ENCODE measurements at places on chromosomes 7 and 10. TPM values are rescaled to one million over a fixed set of nuclear protein-coding genes. Genes with fewer than 3 reads are reported as not detected.

DNA sequence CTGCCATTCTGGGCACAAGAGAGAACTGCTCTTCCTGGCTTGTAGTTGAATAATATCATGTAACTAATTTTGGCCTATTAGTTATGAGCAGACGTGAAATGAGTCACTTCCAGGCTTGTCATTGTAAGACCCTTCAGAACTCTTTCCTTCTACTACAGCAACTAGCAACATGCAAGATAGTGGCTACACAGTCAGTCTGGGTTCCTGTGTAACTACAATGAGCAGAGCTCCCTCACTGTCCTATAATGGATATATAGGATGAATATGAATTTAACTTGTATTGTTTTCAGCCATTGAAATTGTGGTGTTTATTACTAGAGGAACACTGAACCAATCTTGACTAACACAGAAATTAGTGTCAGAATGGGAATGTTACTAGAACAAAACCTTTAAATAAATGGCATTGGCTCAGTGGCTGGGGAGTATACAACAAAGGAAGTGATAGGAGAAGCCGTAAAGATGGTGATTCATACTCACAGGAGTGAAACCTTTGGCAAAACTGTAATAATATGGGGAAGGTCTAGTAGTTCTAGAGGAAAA lies 2.9 kb upstream of the MTPN start:
- no peak for DNase-seq

GRCh38 chr7:147062897-147063296 lies 946.3 kb downstream of the CNTNAP2 start:
- DNase-seq, result no peak

GRCh38 chr7:85039196-85039923 lies 147.5 kb downstream of the SEMA3D start:
- no peak for DNase-seq

ANKRD1 gene
- not detected for total RNA-seq

DNA sequence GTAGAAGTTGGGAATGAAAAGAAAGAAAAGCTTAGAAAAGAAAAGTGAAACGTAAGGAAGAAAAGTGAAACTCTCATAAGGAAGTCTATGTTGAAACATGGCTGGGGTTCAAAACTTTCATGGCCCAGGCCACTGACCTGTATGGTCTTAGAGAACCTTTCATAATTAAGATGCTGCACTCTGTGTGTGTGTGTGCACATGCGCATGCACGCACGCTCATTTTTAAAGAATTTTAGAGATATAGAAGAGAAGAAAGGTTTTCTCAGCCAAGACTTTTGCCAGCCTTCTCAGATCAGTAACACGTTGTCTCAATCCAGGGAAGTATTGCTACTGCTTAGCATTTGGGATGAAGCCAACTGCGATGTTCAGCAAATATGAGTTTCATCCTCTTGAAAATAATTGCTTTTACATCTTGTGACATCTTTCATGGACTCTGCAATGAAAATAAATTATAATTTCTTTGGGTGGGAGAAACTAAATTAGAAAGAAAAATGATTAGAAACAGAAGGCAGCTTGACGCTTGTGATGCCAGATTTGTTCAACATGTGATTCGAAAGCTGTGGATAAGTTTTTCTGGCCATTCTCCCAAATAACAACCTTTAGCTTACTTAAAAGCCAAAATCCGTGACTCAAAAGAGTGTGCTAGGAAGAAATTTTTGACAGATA lies 16.2 kb upstream of the SLC26A4 start:
- no peak for DNase-seq

- no peak for DNase-seq
These were observed 99.0 kb upstream of the SAMD8 start for GRCh38 chr10:75012471-75012870.

DNA sequence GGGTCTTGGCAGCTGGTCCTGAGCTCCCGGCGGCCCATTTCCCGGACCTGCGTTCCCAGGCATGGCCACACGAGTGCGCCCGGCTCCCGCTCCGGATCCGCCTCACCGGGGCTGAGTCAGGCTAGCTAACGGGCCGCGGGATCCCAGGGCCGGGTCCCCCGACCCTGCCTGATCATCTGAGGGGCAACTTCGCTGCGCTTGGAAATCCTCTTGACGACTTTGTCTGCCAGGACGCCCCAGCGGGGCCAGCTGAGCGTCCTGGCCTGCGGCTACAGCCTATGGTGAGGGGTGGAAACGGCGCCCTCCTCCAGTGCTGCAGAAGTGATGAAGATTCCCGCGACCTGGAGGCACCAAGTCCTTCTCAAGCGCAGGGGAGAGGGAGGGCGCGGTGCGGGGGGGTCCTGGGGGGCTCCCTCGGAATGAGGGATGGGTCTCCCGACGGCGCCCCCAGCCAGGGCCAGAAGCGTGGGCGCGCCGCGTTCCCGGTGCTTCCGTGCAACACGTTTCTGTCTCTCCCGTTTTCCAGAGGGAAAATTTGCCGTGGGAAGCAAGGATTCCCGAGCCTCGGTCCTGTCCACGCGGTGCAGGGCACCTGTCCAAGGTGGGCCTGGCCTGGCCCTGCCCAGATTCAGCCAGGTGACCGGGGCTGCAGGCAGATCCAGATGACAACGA lies 212.4 kb downstream of the CCSER2 start:
- peak; percentile 54 for DNase-seq

TMEM213 gene
- total RNA-seq, result not detected

- DNase-seq, result no peak
These were observed 91.2 kb upstream of the PLPP4 start for GRCh38 chr10:120365872-120366271.

GRCh38 chr7:151437159-151437553 lies 2.8 kb downstream of the CRYGN start:
- DNase-seq, result no peak

- DNase-seq, result no peak
These were observed 96.4 kb downstream of the CREM start for GRCh38 chr10:35223016-35223415.

- no peak for DNase-seq
These were observed 37.5 kb downstream of the AGAP4 start for GRCh38 chr10:45809837-45810236.

IRF5 gene
- total RNA-seq, result 13.0 TPM

MYOF gene
- total RNA-seq, result 2.0 TPM

DNA sequence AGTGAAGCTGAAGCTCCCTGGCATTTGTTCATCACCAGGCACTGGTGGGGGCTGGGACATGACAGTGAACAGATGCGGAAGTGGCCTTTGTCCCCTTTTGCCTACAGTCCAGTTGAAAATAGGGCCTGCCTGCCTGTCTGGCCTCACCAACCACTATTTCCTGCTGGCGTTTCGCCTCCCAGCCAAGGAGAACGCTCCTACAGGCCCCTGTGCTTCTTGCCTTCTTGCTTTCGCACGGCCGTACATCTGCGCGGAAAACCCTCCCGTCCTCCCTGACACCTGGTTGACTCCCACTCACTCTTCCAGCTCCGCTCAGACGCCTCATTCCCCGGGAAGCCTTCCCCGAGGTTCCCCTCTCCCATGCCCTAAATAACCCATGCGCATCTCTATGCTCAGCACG lies 317.3 kb downstream of the PRPF18 start:
- no peak for DNase-seq

- no peak for DNase-seq
These were observed 198.4 kb downstream of the CNTNAP2 start for GRCh38 chr7:146314962-146315361.

DNA sequence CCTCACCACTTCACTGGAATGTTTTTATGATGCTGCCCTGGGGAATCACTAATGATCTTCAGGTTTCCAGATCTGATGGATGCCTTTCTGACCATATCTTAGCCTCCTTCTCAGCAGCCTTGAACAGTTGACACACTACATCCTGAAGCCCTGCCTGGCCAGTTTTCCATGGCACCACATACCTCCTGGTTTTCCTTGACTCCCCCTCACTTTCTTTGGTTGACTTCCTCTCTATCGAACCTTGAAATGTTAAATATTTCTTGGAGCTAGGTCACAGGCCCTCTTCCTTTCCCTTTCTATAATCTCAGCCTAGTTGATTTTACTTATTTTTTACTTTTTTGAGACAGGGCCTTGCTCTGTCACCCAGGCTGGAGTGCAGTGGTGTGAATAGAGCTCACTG lies 108.8 kb upstream of the CDK1 start:
- no peak for DNase-seq

GRCh38 chr7:4612939-4613841 lies 68.9 kb upstream of the FOXK1 start:
- no peak for DNase-seq

DNA sequence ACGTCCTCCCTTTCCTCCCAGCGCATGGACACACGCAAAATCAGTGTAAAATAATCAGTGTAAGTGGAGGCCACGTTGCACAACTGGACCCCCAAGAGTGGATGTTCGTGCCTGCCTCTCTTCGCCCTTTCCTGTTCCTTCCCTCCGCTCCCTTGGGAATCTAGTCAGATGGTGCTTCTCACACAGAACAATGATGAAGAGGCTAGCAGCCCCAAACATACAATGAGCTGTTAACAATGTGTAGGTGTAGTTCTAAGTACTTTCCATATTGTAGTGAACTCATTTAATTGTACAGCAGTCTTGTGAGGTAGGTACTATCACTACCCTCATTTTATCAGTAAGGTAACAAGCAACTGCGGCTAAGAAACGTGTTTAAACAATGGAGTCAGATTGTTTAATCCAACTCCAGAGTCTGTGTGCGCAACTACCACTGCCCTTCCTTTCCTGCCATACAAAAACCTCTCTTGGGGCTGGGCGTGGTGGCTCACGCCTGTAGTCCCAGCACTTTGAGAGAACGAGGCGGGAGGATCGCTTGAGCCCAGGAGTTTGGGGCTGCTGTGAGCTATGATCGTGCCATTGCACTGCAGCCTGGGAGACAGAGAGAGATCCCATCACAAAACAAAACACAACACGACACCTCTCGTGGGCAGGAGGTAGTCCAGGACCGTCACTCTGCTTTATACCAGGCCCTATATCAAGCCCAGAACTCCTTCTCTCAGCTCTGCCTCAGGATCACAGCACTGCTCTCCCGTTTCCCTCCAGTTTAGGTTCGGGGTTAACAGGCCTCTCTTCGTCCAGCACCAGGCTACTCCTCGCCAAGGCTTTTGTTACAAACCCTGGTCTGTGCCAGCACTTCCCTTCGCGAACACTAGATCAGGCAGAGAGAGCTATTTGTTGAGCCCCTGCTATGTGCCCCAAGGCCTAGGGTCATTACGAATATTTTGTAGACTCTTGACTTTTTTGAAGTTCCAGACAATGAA lies 1.1 kb downstream of the FKBP9 start:
- no peak for DNase-seq

- DNase-seq, result no peak
These were observed 90.5 kb downstream of the TWIST1 start for GRCh38 chr7:19026888-19027287.

DNA sequence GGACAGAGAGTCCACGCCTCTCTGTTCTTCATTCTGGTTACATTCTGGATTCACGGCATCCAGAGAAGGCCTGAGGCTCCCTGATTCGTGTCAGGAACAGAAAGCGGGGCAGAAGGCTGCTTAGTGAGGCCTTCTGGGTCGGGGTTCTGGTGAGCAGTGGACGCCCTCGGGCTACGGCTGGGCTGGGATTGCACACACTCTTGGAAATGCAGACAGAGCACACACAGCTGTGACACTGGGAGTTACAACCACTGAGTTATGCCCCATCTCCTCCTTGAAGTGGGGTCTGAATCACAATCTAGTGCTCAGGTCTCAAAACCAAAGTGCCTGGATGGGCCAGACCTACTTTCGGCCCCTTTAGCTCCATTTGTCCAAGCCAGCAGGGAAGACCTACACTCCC lies 156.9 kb upstream of the GDF10 start:
- no peak for DNase-seq

DNA sequence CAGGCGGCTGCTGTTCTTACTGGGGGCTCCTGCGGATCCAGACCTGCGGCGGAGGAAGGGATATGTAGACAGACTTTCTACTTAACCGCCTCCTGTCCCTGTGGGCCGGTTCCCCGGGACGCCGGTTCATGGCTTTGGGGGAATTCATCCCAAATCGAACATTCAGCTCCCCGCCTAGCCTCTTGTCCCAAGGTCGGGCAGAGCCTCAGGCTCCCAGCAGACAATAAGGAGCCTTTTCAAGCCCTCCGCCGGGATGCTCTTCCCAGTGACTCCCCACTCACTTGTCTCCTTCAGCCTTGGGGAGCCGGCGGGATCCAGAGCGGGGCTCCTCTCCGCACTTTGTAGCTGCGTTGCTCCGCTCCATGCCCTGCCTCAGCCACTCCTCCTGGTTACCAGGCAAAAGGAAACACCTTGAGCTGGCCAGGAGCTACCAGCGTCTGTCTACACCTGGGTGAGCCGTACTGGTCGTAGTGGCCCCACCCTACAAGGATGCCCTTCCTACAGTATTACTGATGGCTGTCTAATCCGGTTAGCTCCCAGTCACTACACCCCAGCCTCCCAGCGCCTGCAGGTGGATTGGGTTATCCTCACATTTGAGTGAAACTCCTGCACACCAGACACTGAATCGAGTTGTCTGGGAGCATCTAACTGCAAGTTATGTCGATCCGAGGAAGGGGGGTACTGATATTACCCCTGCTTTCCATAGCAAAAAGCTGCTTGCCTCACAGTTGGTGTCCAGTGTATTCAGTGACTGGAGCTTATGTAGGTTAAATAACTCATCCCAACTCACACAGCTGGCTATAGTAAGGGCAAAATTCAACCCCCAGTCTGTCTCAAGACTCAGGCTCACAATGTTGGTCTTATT lies at the start of gene C10orf95:
Gene C10orf95 (minus strand): TSS at position 439 of the 865 bp plus-strand sequence. CDS start 450 bp downstream, outside the sequence.
- no peak for DNase-seq

- no peak for DNase-seq
These were observed 132.3 kb downstream of the ARHGAP22 start for GRCh38 chr10:48472501-48473069.

GRCh38 chr7:420142-421093 lies 99.2 kb downstream of the PDGFA start:
- no peak for DNase-seq

KEL gene
- total RNA-seq, result not detected

CD36 gene
- 6.0 TPM for total RNA-seq

- DNase-seq, result no peak
These were observed 567.7 kb upstream of the C7orf33 start for GRCh38 chr7:148022832-148023231.

OGDH gene
- total RNA-seq, result 69.2 TPM

SEC23IP gene
- total RNA-seq, result 49.4 TPM

DNA sequence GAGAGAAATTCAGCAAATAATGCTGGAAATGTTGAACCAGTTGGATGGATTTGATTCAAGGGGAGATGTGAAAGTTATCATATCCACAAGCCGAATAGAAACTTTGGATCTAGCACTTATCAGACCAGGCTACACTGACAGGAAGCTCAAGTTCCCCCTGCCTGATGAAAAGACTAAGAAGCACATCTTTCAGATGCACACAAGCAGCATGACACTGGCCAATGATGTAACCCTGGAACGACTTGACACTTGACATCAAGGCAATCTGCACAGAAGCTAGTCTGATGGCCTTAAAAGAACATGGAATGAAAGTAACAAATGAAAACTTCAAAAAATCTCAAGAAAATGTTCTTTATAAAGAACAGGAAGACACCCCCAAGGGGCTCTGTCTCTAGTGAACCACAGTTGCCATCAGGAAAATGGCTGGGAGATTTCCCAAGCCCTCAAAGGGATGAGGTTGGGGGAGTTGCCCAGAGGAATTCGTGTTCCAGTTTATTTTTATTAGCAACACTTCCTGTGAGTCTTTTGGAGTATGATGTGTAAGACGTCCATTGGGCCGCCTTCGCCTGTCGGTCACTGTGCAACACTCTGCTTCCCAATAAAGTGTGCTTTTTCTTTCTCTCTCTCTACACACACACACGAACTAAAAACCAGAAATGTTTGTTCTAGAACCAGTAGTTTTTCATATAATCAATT lies 200.0 kb downstream of the HIBADH start:
- DNase-seq, result no peak
